Stimulated activated naive CD4-positive, alpha-beta T cell treated with Interleukin-2 at 50 U/mL for 16 hours (primary cell): ENCODE measurements at places on chromosomes 13 and 19.

- no peak for DNase-seq
Observed at GRCh38 chr19:39727070-39727800, 10.6 kb downstream of the CLC start.

GRCh38 chr19:47699360-47699917, 13.8 kb upstream of the EHD2 start:
- peak; percentile 45 for DNase-seq

- DNase-seq, result no peak
Observed at GRCh38 chr13:94268661-94269060, 210.8 kb downstream of the DCT start.

GRCh38 chr13:30026909-30027308, 176.5 kb upstream of the UBL3 start:
- no peak for DNase-seq

- no peak for DNase-seq
Observed at GRCh38 chr19:10133596-10133995, 13.9 kb upstream of the EIF3G start.

DNA sequence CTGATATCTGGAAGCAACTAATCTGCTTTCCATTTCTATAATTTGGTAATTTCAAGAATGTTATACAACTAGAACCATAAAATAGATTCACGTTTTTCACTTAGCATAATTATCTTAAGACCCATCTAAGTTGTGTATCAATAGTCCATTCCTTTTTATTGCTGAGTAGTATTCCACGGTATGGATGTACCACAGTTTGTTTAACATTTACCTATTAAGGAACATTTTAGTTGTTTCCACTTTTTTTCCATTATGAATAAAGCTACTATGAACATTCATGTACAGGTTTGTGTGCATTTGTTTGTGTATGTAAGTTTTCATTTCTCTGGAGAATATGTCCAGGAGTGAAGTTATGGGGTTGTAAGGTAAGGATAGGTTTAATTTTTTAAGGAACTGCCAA, 18.3 kb upstream of the ZNF112 start:
- no peak for DNase-seq

DNA sequence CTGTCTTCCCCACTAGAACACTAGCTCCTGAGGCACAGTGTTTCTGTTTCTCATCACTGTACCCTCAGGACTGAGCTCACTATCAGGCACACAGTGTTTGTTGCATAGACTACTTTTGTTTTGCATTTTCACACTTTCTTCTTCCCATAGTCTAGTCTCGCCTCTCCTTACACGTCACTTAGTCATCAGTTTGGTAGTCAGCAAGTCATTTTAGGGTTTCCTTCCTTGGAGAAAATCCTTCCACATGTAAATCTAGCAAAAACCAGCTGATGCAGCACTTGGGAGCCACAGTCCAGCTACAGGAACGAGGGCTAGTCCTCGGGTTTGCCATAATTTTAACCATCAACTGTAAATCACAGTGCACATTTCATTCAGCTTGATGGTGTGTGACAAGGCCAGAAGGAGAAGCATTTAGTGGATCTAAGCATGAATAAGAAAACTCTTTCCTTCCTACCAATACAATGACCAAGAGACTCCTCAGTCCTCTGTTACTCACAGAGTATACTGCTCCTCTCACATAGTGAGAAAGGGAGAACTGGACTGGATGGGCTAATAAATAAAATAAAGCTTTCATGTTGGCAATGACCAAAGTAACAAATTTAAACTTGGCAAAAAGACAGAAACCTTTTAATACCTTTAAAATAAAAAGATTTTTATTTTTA, 221.0 kb downstream of the KLF12 start:
- no peak for DNase-seq

- DNase-seq, result no peak
Observed at GRCh38 chr13:64958106-64958505, 2272.0 kb downstream of the PCDH9 start.

- DNase-seq, result no peak
Observed at GRCh38 chr13:63206461-63206860, 1790.8 kb upstream of the PCDH20 start.

GRCh38 chr19:49362929-49363267, 682 bp upstream of the TEAD2 start:
- DNase-seq, result no peak

GRCh38 chr19:49120325-49120683, 960 bp downstream of the PPFIA3 start:
- DNase-seq, result no peak

GRCh38 chr19:17505223-17505622, 6.2 kb upstream of the PGLS start:
- no peak for DNase-seq

- no peak for DNase-seq
Observed at GRCh38 chr13:105702441-105702840, 833.0 kb downstream of the EFNB2 start.

DNA sequence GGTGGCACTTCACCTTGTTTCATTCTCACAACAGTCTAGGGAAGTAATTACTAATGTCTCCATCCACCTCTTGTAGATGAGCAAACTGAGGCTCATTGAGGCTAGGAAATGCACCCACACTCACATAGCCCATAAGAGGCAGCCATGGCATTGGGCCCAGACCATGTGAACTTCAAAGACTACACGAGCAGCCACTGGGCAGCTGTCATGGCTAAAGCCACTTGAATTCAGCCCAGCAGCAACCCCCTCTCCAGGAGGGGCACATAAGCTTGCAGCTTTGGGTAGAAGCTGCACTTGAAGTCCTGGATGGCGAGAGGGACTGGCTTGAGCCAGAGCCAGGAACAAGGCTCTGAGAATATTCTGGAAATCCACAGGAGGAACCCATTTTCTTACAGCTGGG, 13.4 kb downstream of the ALOX5AP start:
- DNase-seq, result no peak

DNA sequence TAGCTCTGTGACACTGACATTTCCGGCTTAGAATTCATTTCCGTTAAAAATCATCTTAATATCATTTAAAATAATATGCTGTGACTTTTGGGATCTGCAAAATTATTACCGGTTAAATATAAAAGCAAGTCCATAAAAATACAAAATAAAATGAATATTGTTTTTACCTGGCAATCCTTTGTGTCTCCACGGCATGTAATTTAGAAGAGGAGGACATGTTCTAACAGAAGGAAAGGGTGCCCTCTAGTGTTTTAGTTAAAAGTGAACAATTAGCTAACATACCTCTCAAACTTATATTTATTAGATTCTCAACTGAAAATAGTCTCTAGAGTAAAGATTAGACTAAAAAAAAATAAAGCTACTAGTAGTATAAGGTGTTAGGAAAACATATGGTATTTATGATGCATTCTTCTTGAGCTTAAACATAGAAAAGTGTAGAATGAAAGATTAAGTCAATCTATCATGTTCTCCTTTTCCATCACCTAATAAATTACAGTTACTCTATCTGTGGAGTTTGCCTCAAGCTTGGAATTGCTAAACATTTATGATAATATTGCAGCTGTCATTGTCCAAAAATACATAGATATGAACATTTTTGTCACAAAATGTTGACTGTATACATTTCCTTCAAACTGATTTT, 676.7 kb upstream of the SPRY2 start:
- no peak for DNase-seq

GRCh38 chr19:10866495-10866894, 4.9 kb upstream of the CARM1 start:
- no peak for DNase-seq

GRCh38 chr19:56748378-56748777, 76.8 kb upstream of the ZNF835 start:
- no peak for DNase-seq

DNA sequence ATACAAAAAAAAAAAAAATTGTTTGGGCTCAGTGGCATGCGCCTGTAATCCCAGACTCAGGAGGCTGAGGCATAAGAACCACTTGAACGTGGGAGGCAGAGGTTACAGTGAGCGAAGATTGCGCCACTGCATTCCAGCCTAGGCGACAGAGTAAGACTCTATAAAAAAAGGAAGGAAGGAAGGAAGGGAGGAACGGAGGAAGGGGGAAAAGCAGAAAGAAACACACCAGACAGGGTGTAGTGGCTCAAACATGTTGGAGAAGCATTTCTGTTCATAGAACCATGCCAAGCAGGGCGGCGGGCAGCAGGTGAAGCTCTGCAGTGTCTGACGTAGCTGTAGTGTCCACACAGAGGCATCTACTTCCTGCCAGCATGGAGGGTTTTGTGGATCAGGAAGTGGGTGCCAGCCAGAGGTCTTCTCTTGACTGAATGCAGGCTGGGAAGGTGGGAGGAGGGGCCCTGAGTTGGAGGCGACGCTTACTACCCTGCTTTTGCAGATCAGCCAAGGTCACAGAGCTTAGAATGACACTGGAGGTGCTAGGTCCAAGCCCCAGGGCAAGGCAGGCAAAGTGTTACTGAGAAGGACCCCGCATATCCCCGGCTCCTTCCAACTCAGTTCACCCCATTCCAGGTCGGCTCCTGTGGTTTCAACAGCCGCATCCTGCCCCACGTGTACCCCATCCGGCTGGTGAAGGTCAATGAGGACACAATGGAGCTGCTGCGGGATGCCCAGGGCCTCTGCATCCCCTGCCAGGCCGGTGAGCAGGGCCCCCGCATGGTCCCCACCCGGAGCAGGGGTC, 11.6 kb upstream of the PGLS start:
- DNase-seq, result no peak

DNA sequence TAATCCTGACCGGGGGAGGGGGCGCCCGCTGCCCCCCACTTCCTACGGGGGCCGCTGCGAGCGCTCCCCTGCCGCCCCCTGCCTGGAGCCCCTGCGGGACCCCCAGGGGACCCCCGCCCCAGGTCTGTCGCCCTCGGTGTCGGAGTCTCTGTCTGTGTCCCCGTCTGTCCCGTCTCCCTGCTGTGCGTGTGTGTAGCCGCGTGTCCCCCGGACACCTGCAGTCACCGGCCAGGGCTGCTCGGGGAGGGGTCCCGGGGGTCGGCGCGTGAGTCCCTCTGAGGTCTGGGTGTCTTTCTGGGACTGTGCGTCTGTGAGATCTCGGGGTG, 7.7 kb upstream of the NFIC start:
- no peak for DNase-seq

- no peak for DNase-seq
Observed at GRCh38 chr19:5926641-5927440, 12.8 kb downstream of the CAPS start.

GRCh38 chr19:23098988-23099387, 17.8 kb upstream of the ZNF730 start:
- DNase-seq, result no peak

DNA sequence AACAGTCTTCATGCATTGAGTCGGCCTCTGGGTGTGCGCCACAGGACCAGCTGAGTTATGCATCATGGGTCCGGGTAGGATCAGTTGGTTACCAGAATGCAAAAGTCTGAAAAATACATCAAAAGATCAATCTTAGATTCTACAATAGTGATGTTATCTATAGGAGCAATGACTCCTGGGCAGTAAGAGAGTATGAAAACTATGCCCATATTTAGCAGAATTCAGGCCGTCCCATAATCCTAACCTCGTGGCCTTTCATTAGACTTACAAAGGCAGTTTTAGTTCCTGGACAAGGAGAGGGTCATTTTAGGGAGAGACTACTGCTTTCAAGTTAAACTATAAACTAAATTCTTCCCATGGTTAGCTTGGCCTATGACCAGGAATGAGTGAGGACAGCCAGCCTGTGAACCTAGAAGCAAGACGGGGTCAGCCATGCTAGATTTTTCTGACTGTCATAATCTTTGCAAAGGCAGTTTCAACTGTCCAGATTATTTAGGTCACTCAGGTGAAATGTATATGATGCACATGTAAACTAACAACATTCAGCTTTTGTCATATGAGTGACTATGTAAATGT, 11.8 kb upstream of the CDADC1 start:
- no peak for DNase-seq

DNA sequence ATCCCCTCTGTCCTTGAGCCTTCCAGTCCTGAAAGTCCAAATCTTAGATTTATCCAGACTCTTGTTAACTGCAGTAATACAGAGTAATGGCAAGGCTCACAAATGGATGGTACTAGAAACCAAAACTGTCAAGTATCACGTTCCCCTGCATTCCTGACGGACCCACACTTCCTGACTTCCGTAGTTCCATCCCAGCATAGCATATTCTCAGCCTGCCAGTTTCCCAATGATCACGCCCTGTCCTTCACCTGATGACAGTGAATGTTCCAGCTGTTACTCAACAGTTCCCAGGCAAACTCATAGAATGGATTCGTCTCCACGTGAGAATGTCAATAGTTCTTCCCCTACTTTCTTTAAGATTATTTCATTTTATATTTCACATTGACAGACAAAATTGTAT, 33.6 kb downstream of the SLC7A1 start:
- no peak for DNase-seq

DNA sequence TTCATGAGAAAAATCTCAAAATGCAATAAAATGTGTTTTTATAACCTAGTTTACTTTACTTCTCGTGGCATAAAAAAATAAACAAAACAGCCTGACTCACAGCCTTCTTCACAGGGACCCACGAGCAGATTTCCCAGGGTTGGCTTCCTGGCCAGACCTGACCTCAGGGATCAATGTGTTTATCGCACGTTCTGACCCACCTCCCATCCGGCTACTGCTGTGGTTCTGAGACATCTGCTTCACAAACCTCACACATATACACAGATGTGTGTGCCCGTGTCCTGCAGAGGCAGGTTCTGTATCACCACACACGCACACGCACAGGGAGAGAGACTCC, 118.3 kb downstream of the COL4A2 start:
- DNase-seq, result no peak

GRCh38 chr13:60099631-60100420, 63.9 kb downstream of the DIAPH3 start:
- no peak for DNase-seq

GRCh38 chr13:60716313-60716712, 319.3 kb downstream of the TDRD3 start:
- no peak for DNase-seq

DNA sequence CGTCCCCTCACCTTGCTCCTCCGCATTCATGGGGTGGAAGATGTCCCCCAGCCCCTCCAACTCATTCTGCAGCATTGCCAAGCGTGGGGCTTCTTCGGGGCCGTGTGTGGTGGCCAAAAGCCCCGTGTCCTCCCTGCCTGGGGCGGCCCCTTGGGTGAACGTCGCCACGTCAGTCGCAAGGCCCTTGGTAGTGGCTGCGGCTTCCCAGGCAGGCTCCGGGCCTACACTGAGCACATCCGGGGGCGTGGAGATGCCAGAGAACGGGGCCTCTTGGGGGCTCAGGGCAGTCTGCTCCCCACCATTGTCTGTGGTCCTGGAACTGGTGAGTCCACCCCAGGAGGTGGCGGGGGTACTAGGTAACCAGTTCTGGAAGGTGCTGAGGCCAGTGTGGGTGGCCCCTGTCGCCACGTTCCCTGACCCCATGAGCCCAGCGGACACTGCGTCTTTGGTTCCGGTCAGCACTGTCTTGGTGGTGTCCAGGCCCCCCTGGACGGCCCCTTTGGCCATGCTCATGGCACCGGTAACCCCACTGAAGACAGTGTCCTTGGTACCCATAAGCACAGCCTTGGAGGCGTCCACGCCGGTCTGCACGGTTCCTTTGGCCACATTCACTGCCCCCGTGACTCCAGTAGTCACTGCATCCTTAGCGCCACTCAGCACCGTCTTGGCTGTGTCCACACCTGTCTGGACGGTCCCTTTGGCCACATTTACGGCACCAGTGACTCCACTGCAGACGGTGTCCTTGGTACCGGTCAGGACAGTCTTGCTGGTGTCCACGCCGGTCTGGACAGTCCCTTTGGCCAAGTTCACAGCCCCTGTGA, 7.6 kb downstream of the PLIN4 start:
- DNase-seq, result no peak
